Activated CD4-positive, alpha-beta memory T cell treated with anti-CD3 and anti-CD28 coated beads for 36 hours (primary cell): ENCODE measurements at places on chromosomes 2 and 18.

DNA sequence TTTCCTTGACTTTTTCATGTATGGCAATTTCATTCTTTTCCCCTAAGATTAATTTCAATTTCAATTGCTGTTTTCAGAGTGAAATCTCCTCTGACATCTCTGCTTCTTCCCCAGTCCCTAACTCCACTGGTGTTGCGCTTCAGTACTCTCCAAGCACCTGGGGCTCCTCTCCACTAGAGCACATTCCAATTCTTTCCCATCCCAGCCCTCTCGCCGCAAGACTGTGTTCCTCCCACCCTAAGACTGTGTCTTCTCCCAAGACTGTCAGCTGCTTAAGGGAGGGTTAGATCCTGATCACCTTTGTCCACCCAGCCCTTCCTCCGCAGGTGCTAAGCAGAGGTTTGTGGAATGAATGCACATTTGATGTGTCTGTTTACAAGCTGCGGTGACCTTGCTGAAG, 255.7 kb upstream of the CCDC68 start:
- DNase-seq: no peak

DNA sequence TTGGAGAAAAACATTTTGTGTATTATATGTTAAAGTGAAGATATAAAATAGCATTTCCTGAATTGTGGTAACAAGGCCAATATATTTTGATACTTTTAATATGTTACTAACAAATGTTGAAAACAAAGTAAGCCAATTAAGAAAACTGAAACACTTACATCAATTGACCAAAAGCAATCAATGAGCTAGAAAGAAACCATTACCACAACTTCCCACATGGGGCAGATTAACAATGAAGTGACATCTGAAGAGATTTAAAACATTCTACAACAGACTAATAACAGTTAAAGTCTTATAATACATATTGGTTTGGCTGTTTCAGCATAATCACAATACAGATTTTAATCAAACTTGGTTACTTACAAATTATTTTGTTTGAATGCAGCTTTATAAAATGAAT, 282.4 kb upstream of the NETO1 start:
- DNase-seq: no peak

DNA sequence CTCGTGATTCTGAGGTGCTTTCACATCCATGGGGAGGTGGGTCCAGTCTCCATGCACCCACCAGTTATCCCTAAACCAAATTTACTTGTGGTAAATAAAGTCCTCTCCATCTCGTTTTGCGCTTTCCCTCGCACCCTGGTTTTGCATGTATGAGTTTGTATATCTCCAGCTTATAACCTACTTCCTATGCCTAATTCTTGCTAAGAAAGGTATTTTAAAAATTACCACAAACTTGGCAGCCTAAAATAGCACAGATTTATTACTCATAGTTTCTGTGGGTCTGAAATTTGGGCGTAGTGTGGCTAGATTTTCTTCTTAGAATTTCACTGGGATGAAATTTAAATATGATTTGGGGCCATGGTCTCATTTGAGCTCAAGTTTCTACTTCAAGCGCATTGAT, 511.5 kb downstream of the NYAP2 start:
- no peak for DNase-seq

DNA sequence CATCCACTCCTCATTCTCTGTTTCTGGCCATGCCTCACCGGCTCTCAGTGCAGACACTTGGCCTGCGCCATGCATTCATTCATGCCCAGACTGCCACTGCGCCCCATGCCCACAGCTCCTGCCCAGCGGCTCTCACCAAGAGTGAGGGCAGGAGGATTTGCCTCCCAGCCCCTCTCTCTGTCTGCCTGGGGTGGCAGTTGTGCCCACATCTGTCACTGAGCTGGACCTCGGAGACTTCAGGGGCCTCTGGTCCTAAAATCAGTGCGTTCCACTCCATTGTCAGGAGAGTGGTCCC, 75.1 kb downstream of the CIB4 start:
- DNase-seq: no peak

GRCh38 chr18:74549591-74550104, 15.3 kb downstream of the CNDP1 start:
- DNase-seq: no peak

GRCh38 chr2:150710916-150711315, 223.4 kb upstream of the RND3 start:
- no peak for DNase-seq

DNA sequence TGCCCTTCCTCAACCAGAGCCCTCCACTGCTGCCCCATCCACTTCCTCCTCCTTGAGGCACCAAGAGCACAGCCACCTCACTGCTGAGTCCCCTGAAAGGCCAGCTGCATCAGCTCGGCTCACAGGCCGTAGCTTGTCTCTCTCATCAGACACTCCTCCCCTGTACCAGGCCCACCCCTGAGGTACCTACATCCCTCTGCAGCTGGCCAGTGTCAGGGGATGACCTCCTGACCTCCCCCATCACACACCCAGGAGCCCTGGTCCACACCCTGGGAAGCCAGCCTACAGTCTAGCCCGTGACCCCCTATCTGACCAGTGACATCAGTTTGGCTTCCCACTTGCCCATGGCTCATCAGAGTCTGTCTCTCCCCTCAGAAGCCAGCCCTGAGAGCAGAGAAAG, 205.6 kb downstream of the TNS1 start:
- no peak for DNase-seq

- no peak for DNase-seq
Observed at GRCh38 chr2:15842758-15843666, 97.3 kb upstream of the MYCN start.

- peak; percentile 95 for DNase-seq
Observed at GRCh38 chr2:85420536-85421259, 2.2 kb downstream of the SH2D6 start.

DNA sequence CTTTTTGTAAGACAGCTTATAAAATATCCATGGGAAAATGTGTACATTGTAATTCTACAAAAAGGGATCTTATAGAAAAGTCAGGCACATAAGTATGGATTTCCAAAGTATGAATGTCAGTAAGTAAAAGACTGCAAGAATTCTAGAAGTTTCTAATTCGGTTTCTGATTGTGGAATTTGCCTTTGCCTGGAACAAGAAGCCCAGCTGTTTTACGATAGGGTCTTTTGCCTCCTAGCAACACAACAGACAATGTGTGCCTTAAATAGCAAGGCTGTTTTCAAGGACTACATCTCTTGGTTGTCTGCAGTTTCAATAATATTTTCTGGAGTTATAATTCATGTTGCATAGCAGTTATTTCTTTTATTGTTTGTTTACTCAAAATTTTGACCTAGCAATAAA, 312.9 kb downstream of the MTX2 start:
- DNase-seq: no peak

GRCh38 chr2:237865623-237866041, 6.2 kb downstream of the RAMP1 start:
- DNase-seq: no peak

DNA sequence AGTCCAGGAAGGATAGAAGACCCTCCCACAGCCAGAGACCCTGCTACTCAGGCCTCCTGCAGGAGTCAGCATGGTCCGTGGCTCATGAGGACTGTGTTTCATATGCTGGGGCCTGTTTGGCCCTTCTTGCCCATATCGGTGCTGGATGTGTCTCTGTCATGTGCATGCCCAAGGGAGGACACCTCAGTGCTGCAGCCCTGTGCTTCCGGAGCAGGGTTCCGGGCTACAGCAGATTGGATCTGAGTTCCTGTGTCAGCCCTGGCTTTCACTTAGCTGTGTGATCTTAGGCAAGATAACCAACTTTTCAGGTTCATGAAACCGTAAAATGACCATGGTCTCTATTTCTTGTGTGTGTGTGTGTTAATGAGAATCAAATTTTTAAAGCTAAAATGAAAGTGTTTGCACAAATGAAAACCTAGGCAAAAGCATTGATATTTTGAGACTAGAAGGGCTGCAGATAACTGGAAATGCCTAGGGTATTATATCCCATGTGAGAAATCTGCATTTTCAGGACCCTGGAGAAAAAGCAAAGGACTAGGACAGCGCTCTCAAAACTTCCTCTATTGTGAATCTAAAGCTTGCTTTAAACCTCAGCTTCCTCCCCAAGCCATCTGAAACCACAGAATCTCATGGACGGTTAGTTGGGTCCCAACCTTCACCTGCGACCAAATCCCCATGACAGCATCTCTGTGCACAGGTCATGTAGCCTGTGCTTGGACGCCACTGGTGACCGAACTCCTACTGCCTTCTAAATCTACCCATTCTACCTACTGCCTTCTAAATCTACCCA, 58.8 kb upstream of the CAPN13 start:
- DNase-seq: no peak

- DNase-seq: no peak
Observed at GRCh38 chr2:106565599-106565998, 78.4 kb downstream of the CD8B2 start.

GRCh38 chr2:27085673-27086089, 891 bp upstream of the KHK start:
- DNase-seq: peak; percentile 60

DNA sequence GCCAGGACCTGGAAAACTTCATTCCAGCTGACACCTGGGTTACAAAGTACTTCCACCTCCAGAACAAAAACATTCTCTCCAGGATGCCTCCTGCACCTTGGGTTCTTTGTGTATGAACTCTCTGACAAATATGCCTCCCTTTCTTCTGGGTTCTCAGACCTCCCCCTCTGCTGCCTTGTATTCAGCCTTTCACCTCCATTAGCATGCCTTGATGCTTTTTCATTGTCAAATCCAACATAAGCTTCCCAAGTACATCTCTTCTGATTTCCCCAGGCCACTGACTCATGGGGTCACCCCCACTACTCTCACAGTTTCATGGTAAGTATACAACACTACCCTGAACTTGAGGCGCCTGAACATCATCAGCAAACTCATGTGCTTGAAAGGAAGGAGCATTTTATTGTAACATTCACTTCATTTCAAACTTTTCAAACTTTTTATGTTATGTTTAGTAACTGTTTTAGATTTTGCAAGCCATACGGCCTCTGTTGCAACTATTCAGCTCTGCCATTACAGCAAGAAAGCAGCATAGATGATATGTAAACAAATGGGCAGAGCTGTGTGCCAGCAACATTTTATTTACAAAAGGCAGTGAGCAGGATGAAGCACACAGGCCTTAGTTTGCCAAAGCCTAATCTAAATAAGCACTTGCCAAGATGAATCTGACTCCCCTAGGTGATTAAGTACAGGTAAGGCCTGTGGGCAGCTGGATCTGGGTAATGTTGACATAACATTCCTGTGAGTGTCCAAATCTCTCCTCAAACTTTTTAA, 32.5 kb upstream of the MRPS9 start:
- no peak for DNase-seq

GRCh38 chr18:681985-682384, 24.5 kb downstream of the TYMS start:
- DNase-seq: peak; percentile 77
